Pancreas (tissue), 10 donors: ENCODE measurements at places on chromosomes 16 and 17. TPM values are rescaled to one million over a fixed set of nuclear protein-coding genes. Genes with fewer than 3 reads are reported as not detected.

MT1E gene
- 293 TPM for polyA plus RNA-seq

PIGS gene
- polyA plus RNA-seq, result 24.0 TPM

SKA2 gene
- 19.5 TPM for polyA plus RNA-seq

ABCA9 gene
- 1.7 TPM for polyA plus RNA-seq

DNA sequence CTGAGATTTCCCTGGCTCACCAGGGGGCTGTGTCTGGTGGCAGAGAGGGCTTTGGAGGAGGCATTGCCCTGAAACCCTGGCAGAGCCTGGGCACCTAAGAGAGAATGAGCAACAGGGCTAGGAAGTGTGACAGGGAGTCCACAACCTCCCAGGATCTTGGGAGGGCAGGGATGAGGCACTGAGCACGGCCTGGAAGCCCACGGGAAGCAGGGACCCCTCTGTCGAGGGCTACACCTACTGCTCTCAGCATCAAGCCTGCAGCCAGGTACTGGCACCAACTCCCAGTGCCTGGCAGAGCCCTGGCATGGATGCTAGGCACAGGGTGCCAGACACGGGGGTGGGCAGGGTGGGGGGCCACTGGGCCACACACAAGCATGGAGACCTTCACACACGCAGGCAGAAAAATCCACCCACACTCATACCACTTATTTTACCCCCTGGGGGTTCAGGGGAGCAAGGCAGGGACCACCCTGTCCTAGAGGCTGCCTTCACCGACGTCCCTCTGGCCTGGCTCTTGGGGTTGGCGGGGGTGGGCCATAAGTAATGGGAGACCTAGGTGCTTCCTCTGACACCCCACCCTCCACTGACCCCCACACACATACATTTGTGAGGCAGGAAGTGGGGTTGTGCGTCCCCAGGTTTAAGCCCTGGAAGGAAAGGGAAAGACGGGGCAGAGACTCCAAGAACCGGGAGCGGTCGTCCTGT, 970 bp upstream of the HSD11B2 start:
- no peaks in the 10 kb centered on the region for H3K36me3 ChIP-seq
- H3K4me3 ChIP-seq, result peak overlapping the region; percentile 15
- DNase-seq, result no peak
- H3K4me1 ChIP-seq, result peaks cover 12% of the 10 kb centered on the region
- H3K27ac ChIP-seq, result peak overlapping the region; percentile 76
- no peaks in the 10 kb centered on the region for H3K27me3 ChIP-seq

DNA sequence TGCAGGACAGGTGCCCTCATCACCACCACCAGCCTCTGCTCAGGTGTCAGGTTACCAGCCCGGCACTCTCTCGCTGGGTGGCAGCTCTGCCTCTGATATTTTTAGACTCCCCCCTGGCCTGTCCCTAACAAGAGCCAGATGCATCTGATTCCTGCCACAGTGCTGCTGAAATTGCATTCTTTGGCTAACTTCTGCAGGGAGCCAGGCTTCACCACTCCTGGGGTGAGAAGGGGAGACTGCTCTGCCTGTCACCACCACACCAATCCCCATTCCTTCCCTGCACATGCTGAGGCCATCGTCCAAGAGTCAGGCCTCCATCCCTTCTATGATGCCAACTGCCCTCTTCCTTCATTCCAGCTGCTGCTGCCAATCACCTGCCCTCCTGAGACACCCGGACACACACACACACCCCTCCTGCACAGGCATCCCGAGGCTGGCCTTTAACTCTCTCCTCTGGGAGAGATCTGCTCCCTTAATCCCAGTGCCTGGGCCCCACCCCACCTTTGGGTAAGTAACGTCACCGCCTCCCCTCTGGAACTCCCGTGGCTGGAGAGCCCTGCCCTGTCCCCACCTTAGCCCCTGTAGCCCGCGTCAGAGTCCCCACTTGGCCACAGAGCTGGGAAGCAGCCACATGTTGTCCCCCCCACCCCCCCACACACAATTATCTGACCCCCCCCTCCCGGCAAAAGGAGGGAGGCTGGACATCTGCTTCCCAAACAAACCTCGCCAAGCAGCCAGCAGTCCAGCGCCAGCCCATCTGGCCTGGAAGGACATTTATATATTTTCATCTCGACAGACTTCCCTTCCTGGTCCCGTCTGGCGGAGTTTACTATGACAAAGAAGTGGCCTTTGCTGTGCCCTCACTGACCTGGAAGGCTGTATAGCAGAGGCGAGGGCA, 2.8 kb downstream of the EMP2 start:
- H3K27ac ChIP-seq, result no peak overlapping the region
- no peaks in the 10 kb centered on the region for H3K36me3 ChIP-seq

- no peak overlapping the region for H3K4me3 ChIP-seq
- peak overlapping the region; percentile 85 for H3K27ac ChIP-seq
- no peaks in the 10 kb centered on the region for H3K27me3 ChIP-seq
- no peaks in the 10 kb centered on the region for H3K36me3 ChIP-seq
- DNase-seq, result peak; percentile 93
Measured at GRCh38 chr17:794876-795275, 12.7 kb downstream of the MRM3 start.

DNA sequence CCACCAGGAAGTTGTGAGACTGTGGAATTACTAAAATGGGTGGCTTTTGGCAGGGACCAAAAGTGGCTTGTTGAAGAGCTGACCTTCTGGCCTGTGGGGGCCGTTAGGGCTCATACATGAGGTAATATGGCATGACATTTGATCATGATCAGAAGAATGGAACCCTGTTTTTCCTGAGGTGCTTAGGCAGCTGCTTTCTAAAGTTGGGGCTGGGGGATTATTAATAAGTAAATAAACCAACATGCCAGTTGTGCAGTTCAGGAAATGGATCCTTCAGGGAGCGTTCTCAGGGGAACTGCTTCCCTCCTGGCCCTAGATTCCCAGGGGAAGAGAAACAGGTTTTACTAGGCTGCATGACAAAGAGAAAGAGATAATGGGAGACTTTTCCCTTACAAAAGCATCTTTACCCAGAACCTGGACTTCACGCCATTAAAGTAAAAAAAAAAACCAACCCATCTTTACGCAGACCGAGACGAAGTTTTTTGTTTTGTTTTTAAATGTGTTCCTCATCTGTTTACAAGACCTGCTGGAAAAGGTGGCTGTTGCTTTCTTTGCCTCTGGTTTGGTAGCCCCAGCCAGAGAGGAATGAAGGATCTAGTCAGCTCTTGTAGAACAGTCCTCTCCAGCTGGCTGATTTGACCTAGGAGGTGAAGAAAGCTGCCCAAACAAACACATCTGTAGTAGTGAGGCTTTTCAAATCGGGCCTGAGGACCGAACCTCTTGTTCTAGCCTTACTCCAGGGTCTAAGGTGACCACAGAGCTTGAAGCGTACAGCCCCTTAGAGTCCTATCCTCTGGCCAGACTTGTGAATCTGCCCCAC, 22.7 kb downstream of the YPEL2 start:
- H3K27ac ChIP-seq, result no peak overlapping the region
- no peak for DNase-seq
- no peak overlapping the region for H3K4me3 ChIP-seq

GRCh38 chr17:79803421-79803996, 6.6 kb upstream of the CBX8 start:
- no peaks in the 10 kb centered on the region for H3K36me3 ChIP-seq
- no peak overlapping the region for H3K4me3 ChIP-seq
- H3K27ac ChIP-seq, result no peak overlapping the region
